ENCODE measurements at places on chromosomes 11 and 22.

GRCh38 chr11:12930850-12931249, 78.3 kb upstream of the RASSF10 start:
- no peak for DNase-seq

GRCh38 chr11:130092661-130093060, 23.0 kb downstream of the APLP2 start:
- DNase-seq: no peak

- no peak for DNase-seq
These were observed 498.2 kb downstream of the KCNA4 start for GRCh38 chr11:29518389-29519174.

DNA sequence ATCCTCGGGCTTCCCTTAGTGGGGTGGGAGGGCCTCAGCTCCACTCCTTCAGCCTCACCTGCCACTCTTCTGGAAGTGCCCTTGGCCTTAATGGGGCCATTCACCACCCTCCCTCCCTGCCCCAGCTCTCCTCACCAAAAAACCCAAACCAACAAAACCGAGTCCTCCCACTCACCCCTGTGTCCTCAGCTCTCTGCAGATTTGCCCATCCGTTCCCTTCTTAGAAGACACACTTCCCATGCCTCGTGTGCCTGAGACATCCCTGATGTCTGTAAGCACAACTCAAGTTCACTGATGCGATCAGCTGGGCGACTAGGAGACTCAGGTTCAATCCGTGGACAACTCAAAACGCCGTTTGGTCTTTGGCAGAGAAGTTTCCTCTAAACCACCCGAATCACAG, 839.2 kb downstream of the TBC1D22A start:
- no peak for DNase-seq

DNA sequence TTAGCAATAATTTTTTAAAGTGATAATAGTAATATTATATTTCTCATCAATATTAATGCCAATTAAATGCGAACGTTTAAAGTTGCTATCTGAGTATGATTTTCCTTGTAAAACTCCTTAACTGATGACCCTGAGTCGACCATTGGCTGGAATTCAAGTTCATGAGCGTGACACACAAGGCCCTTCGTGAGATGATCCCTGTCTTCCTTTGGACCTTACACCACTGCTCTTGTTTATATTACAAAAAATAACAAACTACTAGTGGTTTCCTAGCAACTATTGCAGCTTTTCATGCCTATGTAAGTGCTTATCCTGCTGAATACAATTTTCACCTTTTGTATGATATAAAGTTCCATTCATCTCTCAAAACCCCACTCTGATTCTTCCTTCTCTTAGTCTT, 752.9 kb downstream of the CNTN5 start:
- no peak for DNase-seq

DNA sequence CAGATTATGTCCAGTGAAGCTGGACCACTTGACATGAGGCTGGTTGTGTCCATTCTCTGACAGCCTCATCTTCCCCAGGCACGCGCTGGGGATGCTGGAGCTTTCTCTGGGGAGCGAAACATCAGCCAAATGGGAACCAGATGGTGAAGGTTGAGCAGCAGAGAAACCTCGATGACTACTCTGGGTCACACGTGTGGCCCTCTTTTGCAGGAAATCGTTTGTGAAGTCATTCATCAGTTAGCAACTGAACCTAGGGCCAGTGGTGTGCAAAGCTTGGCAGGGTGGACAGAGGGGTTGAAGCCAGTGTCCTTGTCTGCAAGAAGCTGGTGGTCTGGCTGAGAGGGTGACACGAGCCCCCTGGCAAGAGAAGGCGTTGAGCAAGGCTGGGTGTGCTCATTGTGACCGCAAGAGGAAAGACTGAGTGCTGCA, 109.8 kb downstream of the ZBTB16 start:
- DNase-seq: no peak

- DNase-seq: no peak
These were observed 595.0 kb upstream of the LRRC4C start for GRCh38 chr11:42054351-42054900.

DNA sequence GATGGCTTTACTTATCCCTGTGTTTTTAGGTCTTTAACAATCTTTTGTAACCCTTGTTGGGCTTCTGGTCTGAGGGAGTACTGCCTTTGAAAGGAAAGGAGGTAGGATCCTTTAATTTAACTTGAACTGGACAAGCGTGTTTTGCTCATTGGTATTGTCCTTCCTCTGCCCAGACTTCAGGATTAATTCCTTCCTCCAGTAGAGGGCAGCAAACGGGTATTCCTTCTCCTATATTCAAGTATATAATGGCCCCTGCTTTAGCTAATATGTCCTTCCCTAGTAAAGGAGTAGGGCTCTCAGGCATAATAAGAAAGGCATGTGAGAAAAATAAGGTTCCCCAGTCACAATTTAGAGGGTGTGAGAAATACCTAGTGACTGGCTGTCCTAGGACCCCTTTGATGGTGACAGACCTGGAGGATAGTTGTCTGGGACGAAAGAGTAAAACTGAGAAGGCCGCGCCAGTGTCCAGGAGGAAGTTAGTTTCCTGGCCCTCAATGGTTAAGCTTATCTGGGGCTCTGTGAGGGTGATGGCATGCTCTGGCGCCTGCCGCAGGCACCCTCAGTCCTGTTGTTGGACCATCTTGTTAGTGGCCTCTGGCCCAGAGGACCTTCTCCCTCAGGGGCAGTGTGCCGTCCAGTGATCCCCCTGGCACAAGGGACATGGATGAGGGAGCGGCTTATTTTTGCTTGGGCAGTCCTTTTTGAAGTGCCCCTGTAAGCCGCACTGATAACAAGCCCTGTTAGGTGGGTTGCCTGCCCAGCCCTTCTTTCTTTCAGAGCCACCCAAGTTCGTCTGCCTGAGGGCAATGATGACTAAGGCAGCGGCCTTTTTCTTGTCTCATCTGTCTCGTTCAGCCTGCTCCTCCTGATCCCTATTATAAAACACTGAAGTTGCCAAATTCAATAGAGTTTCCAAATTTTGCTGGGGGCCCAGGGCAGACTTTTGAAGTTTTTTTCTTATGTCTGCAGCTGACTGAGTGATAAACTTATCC, 51.8 kb downstream of the C11orf71 start:
- peak; percentile 14 for DNase-seq

GRCh38 chr22:29157759-29158535, 47.7 kb upstream of the EMID1 start:
- no peak for DNase-seq

DNA sequence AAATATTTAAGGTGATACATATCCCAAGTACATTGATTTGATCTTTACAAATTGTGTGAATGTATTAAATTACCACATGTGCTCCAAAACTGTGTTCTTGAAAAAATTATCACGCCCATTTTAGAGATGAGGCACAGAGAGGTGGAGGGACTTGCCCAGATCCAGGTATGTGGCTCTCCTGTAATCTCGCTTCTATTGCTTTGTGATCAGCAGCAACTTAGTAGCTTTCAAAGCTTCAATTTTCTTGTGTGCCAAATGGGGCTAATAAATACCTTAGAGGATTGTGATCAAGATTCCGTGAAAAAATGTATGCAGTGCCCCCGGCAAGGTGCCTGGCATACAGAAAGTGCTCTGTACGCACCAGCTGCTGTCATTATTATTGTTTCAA, 18.0 kb downstream of the PTPRJ start:
- no peak for DNase-seq

DNA sequence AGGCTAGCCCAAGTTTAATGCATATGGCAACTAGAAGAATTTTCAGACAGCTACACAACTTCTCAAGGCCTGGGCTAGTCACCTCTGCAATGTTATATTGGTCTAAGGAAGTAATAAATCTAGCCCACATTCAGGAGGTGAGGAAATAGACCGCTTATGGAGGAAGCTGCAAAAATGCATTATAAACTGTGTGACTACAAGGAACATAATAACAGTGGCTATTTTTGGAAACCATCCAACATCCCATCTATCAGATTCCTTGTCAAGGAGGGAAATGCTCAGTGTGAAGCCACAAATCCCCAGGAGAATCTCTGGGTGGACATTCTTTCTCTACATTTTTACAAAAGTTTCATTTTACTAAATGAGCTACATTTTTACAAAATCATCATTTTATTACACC, 76.1 kb downstream of the BBOX1 start:
- no peak for DNase-seq

DNA sequence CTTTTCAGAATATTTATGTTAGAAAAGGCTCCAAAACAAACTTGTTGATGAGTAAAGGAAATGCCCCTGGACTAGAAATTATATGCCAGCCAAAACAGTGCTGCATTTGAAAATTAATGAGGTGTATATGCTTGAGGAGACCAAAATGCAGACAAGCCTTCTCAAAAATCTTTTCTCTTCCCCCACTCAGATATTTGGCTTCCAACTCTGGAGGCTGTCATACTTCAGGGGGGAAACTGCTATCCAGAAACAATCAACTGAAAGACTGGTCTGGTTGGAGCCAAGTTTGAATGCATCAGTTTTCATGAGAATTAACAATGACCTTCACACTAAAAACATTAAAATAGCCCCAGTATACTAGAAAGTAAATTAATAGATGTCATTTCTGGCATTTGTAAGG, 98.2 kb downstream of the SGSM3 start:
- no peak for DNase-seq

GRCh38 chr11:59112494-59112893, 5.5 kb downstream of the FAM111B start:
- no peak for DNase-seq

DNA sequence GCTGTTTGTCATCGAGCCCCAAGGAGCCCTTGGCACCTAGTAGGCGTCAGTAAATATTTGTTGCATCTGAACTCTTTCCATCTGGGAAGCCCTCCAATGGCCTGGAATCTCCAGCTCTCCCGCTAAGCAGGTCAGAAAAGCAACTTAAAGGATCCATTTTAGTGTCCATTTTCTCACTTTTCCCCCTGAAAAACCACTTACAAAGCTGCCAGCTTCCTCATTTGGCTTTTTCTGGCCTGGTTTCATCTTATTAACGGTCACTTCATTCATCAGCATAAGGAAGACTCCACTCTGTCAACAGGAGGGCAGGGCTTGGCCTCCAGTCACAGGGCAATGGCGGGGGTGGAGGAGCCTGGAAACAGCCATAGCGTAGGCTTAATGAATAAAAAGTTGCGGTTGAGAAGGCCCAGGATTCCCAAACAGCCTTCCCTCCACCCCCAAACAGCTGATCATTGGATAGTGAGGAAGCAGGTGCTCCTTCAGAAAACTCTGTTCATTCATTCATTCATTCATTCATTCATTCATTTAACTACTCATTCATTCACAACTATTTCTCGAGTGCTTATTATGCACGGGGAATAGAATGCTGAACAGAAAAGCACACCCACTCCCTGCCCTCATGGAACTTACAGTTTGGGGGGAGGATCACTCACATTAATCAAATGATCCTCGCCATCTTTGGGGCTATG, 104.5 kb upstream of the RCN1 start:
- DNase-seq: no peak

GRCh38 chr22:27676545-27677213, 124.9 kb downstream of the MN1 start:
- DNase-seq: no peak

DNA sequence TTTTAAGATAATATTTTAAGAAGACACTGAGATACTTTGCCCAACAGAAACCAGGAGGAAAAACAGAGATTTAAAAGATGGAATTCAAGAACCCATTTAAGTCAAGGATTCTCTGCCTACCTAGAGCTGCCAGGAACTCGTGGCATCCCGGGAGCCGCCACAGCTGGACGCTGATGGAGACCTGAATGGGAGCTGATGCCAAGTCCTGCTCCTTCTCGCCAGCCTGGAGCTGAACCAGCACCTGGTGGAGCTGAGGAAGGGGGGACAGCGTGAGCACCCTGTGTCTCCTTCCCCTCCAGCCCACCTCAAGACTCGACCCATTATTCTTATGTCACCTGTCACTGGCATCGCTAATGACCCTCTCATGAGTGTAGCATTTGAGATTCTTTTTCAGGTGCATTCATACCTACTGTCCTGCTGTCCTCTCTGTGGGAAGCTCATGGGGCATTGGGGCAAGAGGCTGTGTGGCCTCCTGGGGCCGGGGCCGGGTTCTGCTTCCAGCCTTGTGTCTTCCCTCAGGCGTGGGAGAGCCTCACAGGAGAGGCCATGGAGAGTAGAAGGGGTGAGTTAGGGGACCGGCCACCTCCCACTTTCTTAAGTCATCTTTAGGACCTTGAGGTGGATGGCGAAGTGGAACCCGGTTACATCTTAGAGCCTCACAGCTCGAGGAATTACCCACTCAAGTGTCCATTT, 70.8 kb upstream of the PITPNB start:
- no peak for DNase-seq

DNA sequence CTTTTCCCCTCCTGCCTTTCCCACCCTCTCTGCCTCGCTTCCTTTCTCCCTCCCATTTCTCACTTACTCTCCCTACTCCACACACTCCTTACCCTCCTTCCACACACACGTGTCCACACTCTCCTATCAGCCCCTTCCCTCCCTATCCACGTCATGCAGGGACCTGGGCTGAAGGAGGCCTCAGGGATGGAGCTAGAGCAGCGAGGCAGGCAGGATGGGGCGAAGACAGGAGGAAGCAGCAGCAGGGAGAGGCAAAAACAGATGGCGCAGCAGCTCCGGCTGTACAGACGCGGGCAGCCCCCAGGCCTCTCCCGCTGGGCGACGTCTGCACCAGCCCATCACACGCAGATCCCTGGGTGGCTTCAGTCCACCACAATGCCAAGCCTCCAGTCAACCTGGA, 97.9 kb downstream of the SPATA19 start:
- DNase-seq: no peak

DNA sequence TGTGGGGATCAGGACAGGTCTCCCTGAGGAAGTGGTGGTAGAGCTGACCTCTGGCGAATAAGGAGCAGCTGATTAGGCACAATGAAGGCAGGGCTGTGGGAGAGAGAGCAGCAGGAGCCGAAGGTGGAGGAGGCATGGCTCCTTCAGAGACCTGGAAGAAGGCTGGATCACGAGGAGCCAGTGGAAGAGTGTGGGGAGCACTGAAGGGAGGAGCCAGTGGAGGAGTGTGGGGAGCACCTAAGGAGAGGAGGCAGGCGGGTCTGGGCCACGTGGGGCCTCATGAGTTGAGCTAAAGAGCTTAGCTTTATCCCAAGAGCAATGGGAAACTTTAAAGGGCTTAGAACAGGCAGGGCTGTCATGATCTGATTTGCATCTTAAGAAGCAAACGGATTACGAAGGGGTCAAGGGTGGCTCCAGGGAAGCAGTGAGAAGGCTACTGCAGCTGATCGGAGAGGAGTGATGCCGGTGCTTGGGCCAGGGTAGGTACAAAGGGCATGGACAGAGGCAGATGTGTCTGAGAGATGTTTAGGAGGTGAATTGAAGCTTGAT, 44.9 kb upstream of the EIF3D start:
- DNase-seq: no peak
